Neural progenitor cell (in vitro differentiated cells): ENCODE measurements at places on chromosomes 2 and 18. TPM values are rescaled to one million over a fixed set of nuclear protein-coding genes. Genes with fewer than 3 reads are reported as not detected.

DNA sequence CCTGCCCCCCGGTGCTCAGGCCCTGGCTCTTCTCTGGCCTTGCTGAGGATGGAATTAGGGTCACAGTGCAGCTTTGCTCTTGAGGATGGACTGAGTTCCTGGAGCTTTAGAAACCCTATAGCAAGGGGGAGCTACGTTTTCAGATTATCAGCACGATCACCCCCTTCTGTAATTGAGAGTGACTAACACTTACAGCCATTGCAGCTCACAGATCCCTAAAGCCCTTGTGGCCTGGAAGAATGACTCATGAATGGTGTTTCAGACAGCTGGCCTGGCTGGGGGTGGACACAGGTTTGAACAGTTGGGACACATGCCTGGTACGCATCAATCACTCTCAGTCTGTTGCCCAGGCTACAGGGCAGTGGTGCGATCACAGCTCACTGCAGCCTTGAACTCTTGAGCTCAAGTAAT is 79.7 kb upstream of the IGFBP5 start:
- no peak for DNase-seq

- DNase-seq: peak; percentile 41
Measured at GRCh38 chr2:74107071-74107470, 40.6 kb downstream of the BOLA3 start.

- peak; percentile 89 for DNase-seq
Measured at GRCh38 chr2:1713142-1713838, 31.0 kb downstream of the PXDN start.

GRCh38 chr18:43514747-43515146 is 237.5 kb upstream of the SYT4 start:
- no peak for DNase-seq

DNA sequence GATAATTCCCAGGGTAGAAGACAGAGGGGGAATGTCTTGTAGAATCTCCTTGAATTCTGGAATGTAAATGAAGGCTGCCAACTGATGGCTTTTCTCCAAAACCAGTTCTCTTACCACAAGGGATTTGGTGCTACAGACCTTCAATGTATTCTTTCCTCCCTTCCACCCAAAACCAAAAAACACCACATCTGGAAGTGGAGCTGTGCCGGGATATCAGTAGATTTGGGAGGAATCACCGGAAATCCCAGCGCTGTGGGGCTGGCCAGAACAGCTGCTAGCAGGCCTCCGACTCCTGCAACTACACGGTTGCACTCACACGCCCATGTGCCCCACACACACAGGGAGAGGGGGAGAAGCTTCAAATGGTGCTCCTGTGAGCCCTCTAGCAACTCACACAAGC is 45.7 kb downstream of the RPL31 start:
- DNase-seq: no peak

- no peak for DNase-seq
Measured at GRCh38 chr2:209121691-209122090, 302.2 kb upstream of the MAP2 start.

- peak; percentile 32 for DNase-seq
Measured at GRCh38 chr2:34332813-34333212, 733.7 kb upstream of the FAM98A start.

- no peak for DNase-seq
Measured at GRCh38 chr2:69835666-69836065, 6.2 kb downstream of the GMCL1 start.

DNA sequence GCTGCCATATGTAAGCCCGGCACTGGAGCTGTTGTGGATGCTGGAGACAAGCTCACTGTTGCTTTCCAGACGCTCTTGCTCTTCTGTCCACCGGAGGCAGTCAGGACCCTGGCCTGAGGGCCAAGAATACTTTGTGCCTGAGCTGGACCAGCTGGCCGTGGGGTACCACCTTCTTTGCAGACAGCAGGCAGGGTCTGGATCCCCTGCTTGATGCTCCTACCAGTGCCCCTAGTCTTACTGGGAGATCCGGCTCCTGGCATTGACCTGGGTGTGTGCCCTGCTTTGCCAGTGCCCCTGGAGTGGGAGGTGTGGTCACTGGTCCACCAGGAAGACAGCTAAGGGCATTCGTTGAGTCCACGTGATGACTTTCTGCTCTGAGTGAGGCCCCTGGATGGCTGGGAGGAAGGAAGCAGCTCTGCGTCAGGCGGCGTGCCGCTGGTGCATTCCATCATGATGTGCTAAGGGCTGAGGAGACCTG is 59.3 kb downstream of the LRRFIP1 start:
- no peak for DNase-seq

The CHST9 gene
- total RNA-seq: 0.77 and 1.3 TPM in 2 replicates

The GCKR gene
- 2.2 TPM in 1 of 2 replicates, not detected in the other for total RNA-seq

The CD28 gene
- total RNA-seq: not detected in 2 replicates

The LIMS3 gene
- total RNA-seq: not detected in 2 replicates

The TUBA4B gene
- not detected in 2 replicates for total RNA-seq
